ENCODE measurements at places on chromosomes 7 and 10.

- no peak for DNase-seq
Observed at GRCh38 chr7:130476297-130477150, 15.4 kb upstream of the MEST start.

DNA sequence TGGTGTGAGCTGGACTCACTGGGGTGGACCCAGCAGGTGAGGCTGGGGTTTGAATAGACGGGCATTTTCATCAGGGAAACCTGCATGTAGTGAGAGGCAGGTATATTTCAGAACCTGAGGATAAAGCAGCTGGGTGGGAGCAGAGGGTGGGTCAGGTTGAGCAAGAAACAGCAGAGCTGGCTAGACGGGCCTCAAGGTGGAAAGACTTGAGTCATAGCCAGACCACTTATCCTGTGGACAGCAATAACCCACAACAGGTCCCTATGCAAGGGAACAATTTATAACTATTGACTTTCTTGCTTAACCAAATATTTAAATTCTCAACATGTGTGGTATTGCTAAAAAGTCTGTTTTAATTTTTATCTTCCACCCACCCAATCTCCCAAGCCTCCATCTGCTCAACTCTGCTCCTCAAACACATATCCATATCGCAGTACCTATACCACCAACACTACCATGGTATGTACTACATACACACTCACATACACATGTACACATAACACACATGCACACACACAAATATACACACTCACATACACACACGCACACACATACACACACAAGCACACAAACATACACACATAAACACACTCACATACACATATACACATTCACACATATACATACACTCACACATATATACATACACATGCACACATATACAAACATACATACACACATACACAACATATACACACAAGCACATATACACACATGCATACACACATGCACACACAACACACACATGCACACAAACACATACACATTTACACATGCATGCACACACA lies 129.0 kb upstream of the C7orf33 start:
- no peak for DNase-seq

- DNase-seq, result no peak
Observed at GRCh38 chr7:10646194-10646593, 327.5 kb upstream of the PHF14 start.

DNA sequence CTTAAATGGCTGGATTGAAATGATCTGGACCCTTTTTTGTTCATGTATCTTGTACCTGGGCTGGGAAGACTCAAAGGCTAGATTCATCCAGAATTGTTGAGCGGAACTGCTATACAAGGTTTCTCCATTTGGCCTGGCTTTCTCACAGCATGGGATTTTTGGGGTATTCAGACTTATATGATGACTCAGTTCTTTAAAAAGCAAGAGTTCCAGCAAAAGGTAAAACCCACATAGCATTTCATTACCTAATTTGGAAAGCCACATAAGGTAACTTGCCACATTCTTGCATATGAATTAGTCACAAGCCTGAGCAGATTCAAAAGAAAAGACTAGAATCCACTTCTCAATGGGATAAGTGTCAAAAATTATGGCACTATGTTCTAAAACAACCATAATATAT lies 137.4 kb downstream of the HGF start:
- no peak for DNase-seq

- DNase-seq, result no peak
Observed at GRCh38 chr7:15313361-15313760, 248.5 kb downstream of the AGMO start.

- no peak for DNase-seq
Observed at GRCh38 chr10:71812913-71813590, 38.0 kb downstream of the PSAP start.

DNA sequence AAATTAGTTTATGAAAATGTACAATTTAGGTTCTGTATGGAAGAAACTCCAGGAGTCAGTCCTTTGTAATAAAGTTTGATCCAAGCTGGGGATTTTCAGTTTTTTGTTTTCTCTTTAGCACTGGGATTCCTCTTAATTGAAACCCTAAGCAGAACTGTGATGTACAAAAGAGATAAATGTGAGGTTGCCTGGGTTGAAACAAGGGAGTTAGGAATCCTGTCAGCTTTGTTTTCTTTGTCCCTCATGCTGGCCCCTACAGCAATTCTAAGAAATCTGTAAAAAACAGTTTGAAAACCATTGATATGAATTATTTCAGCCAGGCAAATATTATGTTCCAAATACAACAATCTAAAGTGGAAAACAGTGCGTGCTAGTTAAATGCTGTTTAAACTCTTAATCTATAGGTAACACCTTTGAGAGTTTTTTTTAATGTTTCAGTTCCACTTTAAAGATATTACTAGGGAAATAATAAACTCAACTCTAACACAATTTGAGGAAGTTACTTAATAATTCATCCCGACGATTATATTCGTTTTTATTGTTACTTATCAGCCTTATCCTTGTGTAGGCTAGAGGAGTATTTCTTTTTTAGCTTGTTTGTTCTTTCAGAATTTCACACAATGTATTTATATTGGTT lies 65.3 kb downstream of the SGCE start:
- DNase-seq, result no peak

GRCh38 chr10:35006836-35007235 lies 83.3 kb downstream of the CUL2 start:
- DNase-seq, result no peak

DNA sequence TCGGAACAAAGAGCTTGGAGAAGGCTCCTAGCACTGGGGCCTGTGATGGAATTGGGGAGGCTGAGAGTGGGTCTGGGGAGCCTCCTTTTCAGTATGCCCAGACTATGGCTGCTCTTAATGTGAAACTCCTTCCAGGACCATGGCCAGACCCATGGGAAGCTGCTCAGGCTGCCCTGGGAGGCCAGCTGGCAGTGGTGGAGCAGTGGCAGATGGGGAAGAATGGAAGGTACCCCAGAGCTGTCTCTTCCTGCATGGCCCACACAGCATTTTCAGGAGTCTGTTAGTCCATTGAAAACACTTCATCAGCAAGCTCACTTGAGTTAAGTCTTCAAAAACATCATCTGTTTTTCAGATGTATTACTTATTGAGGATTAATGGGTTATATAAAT lies 18.5 kb downstream of the NACAD start:
- no peak for DNase-seq

GRCh38 chr7:128790315-128791041 lies 1.3 kb upstream of the CCDC136 start:
- no peak for DNase-seq

DNA sequence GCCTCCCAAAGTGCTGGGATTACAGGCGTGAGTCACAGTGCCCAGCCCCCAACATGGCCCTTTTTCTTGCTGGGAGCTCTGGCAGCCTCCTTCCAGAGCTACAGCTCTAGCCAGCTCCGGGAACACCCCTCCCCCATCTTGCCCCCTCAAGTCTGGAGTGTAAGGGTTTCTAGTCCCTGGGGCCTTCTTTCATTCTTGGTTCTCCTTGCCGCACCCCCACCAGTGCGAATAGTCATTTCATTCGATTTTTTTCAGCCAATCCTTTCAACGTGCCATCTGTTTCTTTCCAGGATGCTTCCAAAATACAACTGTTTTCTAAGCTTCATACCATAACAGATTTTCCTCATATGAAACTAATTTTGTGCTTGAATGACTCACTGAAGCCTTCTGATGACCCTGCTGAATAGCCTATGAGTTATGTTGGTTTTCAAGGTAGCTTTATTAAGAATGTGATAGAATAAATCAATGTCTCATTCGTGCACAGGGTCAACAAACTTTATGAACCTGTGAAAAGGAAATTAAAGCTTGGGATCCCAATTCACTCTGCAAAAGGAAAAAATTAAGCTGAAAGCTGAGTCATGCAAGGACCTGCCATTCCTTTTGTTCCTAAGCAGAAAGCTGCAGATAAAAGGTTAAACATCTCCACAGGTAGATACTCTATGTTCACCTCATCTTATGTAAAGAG lies 38.6 kb downstream of the CDC14C start:
- no peak for DNase-seq

DNA sequence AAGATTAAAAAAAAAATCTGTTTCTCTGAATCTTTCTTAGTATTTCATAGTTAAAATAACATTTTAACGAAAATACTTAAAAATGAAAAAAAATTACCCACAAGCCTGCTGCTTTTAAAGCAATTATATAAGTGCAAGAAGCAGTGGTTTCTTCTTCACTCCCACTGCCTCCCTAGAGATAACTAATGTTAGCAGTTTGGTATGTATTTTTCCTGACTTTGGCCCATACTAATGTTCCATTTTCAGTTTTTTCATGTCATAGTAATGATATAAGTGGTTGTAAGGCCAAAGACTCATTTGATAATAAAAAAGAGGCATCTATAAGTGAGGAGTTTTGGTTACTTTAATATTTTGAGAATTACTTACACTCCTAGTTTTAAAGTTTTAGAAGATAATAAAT lies 24.3 kb upstream of the LAMB1 start:
- DNase-seq, result no peak

GRCh38 chr10:125605167-125605566 lies 77.8 kb downstream of the TEX36 start:
- DNase-seq, result no peak

DNA sequence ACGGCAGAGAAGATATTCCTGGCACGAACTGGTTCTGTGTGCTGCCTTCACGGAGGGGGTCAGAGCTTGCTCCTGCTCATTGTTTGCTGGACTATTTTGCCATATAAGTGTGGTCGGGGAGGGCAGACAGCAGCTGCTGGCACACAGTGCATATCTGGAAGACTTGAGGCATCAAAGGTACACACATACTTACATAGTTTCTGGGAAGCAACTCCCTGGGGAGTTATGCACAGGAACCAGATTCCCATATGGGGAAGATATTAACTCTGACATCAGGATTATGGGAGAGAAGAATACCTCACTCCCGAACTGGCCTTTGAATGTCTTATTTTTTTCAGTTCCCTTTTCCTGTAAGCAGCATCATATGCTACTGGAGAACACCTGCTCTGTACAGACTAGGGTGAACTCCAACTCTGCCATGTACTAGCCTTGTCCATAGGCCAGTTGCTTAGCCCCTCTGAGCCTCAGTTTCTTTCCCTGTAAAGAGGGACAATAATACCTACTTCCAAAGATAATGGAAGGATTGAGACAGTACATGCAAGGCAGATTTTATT lies 41.5 kb downstream of the LGI1 start:
- no peak for DNase-seq

GRCh38 chr7:422191-422885 lies 97.3 kb downstream of the PDGFA start:
- no peak for DNase-seq

- no peak for DNase-seq
Observed at GRCh38 chr7:16779051-16779450, 25.5 kb downstream of the TSPAN13 start.

DNA sequence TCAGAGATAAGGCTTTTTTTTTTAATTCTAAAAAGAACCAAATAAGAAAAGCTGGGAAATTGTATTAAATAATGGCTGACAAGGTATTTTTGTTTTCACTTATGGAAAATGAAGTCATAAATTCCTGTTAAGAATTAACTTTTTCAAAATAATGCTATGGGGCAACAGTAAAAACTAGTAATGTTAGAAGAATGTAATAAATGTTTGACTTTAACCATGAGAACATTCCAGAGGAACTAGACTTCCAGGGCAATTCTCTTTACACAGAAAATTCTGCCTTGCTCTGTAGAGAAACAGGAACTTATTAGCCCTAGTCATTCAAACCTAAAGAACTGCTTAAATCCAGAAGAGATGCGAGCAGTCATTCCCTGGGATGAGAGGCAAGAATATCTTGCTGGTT lies 571.1 kb downstream of the IPMK start:
- no peak for DNase-seq

- no peak for DNase-seq
Observed at GRCh38 chr7:143405173-143406001, 3.3 kb downstream of the EPHA1 start.

GRCh38 chr7:25780904-25781303 lies 371.1 kb upstream of the NFE2L3 start:
- no peak for DNase-seq

DNA sequence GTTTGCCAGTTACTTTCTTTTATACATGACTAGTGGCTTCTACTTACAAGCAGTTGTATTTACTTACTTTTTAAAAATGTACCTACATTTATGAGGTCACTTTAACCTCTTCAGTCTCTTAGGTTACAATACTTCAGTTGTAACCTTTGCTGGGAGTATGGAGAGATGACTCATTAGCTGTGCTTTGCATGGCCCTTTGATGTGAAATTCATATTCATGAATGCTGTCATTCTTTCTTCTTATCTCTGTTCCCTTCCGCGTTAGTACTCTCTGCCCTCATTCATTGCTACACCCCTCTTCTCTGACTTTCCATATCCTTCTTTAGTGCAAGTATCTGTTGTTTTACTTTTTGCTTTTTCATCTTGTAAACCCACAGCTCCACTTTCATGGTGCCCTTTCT lies 164.3 kb downstream of the BMPER start:
- DNase-seq, result no peak

DNA sequence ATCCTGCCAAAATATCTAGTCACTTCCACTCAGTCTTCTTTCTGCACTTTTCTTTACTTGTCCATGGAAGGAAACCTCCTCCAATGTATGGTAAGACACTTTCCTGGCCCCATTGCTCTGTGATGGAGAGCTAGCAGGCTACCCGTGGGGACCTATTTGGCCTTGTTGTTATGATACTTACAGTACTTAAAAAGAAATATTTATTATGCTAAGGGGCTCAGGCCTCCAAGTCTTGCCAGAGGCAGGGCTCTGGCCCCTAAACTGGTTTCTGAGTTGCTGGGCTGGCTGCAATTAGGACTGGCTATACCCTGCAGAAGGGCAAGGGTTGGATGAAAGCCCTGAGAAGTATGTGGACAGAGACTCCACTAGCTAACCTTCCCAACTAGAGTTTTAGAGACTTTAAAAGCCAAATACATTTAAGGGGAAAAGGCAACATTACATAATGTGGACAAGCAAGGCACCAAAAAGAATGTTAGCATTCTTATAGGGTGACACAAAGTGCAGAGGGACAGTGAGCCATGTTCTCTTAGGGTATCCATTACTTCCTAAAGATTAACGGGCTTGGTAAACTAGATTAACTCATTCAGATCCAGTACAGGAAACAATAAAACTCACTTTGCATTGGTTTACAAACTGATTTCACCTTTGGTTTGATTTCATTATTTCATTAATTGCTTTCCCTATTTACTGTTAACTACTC lies 84.9 kb upstream of the INHBA start:
- no peak for DNase-seq

- no peak for DNase-seq
Observed at GRCh38 chr7:91045606-91046005, 218.6 kb upstream of the FZD1 start.

DNA sequence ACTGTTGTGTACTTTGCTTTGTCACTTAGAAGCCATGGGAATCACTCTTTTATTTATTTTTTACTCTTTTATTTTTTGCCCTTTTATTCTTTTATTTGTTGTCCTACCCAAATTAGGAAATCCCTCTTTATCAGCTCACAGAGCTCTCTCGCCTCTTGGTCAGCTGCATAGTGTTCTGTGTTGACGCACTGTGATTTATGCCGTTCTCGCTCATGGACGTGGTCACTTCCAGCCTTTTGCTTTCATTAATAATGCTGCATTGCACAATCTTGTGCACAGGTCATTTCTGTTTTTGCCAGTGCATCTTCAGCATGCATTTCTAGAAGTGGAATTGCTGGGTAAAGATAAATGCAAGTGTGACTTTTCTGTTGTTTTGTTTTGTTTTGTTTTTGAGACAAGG lies 42.3 kb downstream of the FBH1 start:
- DNase-seq, result no peak

- no peak for DNase-seq
Observed at GRCh38 chr7:123327661-123328060, 127.9 kb upstream of the SLC13A1 start.

- DNase-seq, result no peak
Observed at GRCh38 chr7:138776166-138776833, 21.5 kb upstream of the TMEM213 start.

- DNase-seq, result no peak
Observed at GRCh38 chr10:14125564-14125963, 205.2 kb downstream of the FRMD4A start.
